ENCODE measurements at places on chromosomes 2 and 18.

GRCh38 chr2:158779621-158780020 lies 15.5 kb upstream of the DAPL1 start:
- no peak for DNase-seq

- no peak for DNase-seq
Measured at GRCh38 chr2:60820416-60821132, 60.8 kb upstream of the REL start.

DNA sequence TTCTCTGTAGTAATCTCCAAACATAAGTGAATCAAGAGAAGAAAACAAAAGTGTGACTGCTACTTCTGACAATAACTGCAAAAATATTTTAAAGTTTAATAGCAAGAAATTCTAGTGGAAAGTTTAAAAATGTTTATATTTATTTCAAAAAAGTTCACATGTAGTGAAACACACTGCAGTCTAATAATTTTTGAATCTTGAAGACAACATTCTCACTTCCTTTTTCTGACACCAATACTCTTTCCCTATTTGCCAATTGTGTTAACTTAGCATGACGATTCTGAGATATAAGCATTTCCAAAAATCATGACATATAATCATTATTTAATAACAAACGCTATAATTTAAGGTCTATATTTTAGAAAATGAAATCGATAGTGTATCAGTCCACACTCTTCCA lies 429.1 kb upstream of the PKDCC start:
- DNase-seq = no peak

GRCh38 chr2:63465633-63466032 lies 122.6 kb downstream of the WDPCP start:
- DNase-seq = no peak

DNA sequence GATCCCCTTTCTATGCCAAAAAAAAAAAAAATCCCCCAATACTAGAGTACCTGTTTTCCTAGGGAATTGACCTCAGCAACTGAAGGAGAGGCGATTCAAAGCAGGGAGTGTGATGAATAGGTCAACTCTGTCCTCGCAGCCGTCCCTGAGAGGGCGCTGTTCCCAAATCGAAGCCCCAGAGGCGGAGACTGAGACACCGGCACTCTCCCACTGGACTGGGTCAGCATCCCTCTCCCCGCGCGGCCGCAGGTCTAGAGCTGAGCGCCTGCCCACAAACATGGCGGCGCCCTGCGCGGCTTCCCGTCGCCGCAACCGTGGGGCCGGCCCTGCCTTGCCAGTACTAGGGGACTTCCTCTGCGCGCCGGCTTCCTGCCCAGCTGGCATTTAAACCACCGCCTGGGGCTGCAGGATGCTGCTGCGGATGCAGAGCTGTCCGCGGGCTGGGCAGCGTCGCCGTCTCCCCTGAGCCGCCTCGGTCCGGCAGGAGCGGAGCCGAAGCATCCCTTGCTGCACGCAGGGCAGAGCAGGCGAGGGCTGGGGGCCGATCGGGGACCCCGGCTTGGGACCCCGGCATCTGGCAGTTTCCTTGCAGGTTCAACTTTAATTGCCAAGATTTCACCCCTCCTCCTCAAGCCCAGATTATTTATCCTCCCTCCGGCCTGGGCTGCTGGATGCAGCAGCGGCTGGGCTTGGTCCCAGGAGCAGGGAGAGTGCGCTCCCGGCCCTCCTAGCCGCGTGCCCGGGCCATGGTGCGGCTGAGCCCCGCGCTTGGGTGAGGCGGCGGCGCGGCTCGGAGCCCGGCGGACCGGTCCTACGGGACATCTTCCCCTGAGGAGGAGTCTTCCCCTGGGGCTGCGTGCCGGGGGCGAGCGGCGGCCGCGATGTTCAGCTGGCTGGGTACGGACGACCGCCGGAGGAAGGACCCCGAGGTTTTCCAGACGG lies at the start of gene EHD3:
Gene EHD3, plus strand, starts transcription at position 412 of the 942 bp plus-strand sequence. Its CDS starts 470 bp downstream, at position 882.
- DNase-seq = peak; percentile 69

DNA sequence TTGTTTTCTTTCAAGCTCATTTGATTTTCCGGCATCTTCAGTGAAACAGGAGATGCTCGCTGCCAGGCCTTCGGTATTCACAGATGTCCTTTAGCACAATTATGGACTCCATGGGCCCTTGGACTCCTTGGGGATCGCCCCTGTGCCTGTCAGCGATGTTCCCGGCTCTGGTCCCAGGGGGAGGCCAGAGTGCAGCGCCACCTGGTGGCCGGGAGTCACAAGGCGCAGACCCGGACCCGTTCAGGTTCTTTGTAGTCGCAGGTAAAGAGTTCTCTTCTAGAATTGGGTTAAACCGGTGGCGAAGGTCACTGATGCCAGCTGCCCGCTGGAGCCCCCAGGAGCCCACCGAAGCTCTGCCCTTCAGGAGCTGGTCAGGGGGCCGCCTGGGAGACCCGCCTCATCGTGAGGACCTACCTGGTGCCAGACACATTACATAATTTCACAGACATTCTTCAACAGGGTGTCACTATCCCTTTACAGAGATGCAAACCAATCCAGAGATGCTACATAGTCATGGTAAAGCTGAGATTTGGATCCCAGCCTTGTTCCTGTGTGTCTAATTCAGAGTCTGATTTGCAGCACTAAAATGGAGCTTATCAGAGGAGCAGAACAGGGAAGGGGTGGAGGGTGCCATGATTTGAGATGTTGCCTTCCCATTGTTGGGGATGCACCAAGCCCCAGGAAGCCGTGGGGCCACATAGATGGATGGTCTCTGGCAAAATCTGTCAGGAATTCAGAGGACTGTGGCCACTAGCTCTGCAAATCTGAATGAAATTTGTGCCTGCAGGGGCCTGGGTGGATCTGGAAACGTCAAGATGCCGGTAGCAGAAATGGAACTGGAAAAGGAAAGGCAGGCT lies 6.0 kb upstream of the INPP5D start:
- no peak for DNase-seq
